ENCODE measurements at places on chromosomes 7 and 10.
A peak's percentile ranks its signal among the peaks of the same experiment; 100 is the strongest.

- DNase-seq: no peak
These were observed 5.8 kb upstream of the IL2RA start for GRCh38 chr10:6068006-6068405.

GRCh38 chr7:57305192-57305748 is 144.7 kb upstream of the ZNF716 start:
- no peak for DNase-seq

- no peak for DNase-seq
These were observed 24.7 kb downstream of the LSMEM1 start for GRCh38 chr7:112505495-112505894.

DNA sequence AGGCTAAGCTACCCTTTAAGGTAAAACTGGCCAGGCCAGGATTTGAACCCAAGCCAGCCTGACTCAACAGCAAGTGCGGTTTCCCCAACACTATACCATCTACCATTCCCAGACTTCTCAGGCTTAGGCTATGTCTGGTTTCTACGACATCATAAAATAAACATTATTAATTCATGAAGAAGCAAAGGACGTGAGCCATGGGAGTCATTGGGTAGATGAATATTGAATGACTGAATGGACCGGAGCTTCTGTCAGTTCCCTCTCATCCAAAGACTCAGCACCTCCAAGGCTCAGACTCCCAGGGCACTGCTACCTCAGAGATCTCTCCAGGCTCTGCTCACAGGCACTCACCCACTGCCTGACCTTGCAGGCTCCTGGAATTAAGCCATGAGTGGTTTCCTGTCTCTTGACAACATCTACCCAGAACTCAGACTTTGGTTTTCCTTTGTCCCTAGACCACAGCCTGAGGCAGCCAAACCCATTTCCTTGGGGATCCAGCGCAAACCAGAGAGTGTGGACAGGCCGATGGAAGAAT is 64.6 kb upstream of the STEAP1B start:
- DNase-seq: peak; percentile 93

- DNase-seq: no peak
These were observed 32.4 kb downstream of the NSUN6 start for GRCh38 chr10:18619016-18619415.

GRCh38 chr10:12705943-12706342 is 295.6 kb downstream of the CCDC3 start:
- DNase-seq: no peak

DNA sequence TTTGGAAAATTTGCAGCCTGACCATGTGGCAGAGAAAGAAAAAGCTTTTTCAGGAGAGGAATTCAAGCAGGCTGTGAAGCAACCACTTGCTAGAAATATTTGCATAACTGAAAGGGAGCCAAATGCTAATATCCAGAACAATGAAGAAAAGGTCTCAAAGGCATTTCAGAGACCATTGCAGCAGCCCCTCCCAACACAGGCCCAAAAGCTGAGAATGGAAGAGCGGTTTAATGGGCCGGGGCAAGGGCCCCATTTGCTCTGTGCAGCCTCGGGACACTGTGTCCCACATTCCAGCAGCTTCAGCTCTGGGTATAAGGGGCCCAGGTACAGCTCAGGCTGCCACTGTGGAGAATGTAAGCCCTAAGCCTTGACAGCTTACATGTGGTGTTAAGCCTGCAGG is 918.1 kb upstream of the POT1 start:
- DNase-seq: no peak

GRCh38 chr7:49403844-49404243 is 369.6 kb upstream of the VWC2 start:
- DNase-seq: no peak

- no peak for DNase-seq
These were observed 19.2 kb downstream of the TECPR1 start for GRCh38 chr7:98232799-98233198.

GRCh38 chr10:84179059-84179710 is 5.6 kb downstream of the GPR15LG start:
- DNase-seq: no peak

- DNase-seq: no peak
These were observed 64.3 kb downstream of the MYL10 start for GRCh38 chr7:101564778-101565211.

DNA sequence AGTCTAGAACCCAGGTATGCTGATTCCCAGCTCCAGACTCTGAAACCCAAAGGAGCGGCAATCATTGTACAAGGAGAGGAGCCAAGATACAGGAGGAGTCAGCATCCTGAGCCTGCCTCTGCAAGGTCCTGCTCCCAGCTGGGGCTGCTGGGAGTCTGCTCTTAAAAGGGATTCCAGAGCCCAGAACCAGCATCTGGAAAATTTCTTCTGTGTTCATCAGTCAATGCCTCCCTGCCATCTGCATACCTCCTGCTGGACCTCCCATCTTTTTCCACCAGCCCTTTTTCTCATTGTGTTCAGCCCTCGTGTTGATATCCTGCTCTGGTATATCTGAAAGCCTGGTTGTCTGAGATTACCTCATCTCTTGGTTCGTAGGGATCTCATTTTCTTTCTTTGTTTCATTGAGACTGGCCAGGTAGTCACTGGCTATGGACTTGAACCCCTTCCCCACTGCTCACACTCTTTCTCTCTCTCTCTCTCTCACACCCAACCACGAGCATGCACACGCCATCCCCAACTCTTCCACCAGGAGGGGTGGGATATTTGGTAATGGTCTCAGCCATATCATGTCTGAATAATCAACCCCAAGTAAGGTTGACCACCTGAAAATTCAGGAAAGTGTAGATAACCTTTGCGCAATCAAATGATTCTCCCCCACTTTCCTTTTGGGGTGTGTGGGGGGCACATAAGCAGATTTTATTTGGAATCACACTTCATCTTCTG is 608.8 kb downstream of the LRMDA start:
- no peak for DNase-seq

GRCh38 chr7:127900141-127900540 is 131.1 kb downstream of the LRRC4 start:
- no peak for DNase-seq

GRCh38 chr10:22604344-22605126 is 109.8 kb downstream of the PIP4K2A start:
- DNase-seq: no peak

- peak; percentile 42 for DNase-seq
These were observed 74.9 kb downstream of the CTBP2 start for GRCh38 chr10:125085258-125086054.

- no peak for DNase-seq
These were observed 8.6 kb downstream of the MRC1 start for GRCh38 chr10:17817790-17818189.

DNA sequence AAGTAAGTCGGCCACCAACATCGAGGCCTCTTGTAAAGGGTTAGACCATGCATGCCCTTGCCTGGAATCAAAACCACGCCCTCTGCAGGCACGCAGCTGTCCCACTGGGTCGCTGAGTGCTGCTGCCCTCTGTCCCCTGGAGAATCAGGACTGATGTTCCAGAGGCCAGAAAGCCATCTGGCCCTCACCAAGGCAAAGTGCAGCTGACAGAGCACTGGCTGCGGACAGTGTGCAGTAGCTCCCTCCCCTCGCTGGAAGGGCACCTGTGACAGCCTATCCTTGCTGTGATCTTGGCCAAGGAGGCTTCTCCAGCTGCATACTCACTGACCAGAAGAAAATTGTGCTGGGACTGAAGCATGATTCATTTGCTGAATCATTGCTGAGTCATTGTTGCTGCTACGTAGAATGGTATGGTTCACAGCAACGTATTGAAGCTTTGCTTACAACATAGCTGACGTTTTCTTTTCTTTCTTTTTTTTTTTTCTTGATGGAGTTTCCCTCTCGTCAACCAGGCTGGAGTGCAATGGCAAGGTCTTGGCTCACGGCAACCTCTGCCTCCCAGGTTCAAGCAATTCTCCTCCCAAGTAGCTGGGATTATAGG is 30.4 kb downstream of the DDC start:
- DNase-seq: peak; percentile 93

DNA sequence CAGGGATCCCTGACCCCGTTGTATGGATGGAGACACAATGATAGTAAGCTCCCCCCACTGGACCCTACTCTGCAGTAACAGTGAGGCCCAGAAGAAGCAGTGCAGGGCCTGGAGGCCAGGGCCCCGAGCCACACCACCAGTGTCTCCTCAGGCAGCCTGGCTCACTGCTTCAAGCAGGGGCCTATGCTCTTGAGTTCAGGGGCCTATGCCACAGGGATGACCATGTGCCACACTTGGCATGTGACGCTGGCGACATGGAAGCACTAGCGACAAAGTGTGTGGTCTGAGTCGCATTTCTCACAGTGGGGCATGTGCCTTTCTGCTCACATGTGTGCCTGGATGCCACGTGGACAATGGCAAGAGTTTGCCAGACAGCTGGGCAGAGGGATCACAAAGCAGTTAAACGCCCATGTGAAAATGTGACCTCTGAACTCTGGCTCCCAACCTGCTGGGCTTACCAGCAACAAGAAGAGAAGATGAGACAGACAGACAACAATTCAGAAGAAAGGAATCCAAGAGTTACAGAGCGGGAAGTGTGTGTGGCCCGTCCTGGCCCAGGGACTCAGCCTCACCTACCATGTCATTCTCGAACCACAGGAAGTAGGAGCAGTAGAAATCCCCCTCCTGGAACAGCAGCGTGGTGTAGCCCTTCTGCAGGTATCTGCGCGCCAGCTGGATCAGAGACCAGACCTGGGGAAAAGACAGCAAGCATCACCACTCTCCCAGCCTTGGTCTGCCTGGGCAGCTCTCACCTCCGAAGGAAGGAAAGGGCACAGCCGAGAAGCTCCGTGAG is 4.7 kb upstream of the PYROXD2 start:
- no peak for DNase-seq

- DNase-seq: no peak
These were observed 17.2 kb downstream of the SH2B2 start for GRCh38 chr7:102303669-102304422.

DNA sequence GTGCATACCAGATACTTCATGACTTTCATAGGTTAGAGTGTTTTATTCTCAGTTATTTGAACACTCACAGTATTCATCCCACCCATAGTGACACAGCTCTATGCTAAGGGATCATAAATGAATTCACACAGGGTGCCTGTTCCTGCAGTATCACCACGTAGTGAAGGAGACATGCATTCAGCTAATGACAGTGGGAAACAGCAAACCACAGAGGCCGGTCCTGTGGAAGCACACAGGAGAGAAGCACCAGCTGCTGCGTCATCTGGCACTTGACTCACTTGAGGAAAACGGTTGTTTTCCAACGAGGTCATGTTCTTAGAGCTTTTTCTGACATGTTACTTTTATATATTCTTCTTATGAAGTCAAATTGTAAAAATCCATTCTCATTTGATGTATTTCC is 73.0 kb downstream of the UBE3C start:
- peak; percentile 35 for DNase-seq

GRCh38 chr7:88269586-88269985 is 37.1 kb downstream of the STEAP4 start:
- DNase-seq: no peak

DNA sequence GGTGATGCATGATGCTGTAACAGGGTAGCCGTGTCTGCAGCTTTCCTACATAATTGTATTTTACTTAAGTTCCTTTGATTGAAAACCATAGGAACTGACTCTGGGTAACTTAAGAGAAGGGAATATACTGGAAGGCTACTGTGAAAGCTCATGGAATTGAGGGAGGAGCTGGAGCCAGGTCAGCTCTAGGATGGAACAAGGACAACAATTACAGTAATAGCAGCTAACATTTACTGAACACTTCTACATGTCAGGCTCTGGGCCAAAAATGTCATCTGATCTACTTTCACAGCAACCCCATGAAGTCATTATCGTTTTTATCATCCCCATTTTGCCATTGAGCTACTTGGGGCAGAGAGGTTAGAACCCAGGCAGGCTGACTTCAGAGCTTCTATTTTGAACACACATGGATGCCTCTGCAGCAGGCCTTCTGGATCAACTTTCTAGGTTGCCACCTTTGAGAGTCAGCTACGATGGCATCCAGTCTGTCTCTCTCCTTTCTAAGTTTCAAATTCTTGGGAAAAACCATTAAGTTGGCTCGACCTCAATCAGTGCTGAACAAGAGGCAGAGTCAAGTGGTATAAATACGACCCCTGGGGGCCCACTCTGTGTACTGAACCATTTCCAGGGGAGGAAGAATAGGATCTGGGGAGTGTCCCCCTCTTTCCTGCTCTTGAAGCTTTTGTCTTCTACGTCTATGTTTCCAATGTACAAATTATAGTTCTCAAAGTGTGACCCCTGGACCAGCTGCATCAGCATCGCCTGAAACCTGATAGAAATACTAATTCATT is 272.3 kb upstream of the PLPP4 start:
- no peak for DNase-seq

GRCh38 chr10:22849077-22849805 is 78.6 kb upstream of the ARMC3 start:
- DNase-seq: peak; percentile 7

DNA sequence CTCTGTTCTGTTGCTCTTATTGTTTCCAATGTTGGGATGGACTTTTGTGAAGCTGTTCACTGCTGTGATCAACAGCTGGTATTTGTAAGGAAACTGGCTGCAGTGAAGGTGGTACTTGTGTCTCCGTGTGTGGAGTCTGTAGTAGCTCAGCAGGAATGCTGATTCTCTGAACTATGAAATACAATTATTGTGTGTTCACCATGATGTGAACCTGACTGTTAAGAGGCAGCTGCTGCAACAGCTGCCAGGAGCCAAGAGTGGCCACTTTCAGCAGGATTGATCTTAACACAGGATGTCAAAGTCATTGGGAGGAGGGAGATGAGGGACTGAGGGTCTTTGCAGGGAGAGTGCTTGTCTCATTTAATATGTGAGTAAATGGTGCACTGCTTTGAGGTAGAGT is 13.9 kb downstream of the VSTM2A start:
- DNase-seq: no peak

DNA sequence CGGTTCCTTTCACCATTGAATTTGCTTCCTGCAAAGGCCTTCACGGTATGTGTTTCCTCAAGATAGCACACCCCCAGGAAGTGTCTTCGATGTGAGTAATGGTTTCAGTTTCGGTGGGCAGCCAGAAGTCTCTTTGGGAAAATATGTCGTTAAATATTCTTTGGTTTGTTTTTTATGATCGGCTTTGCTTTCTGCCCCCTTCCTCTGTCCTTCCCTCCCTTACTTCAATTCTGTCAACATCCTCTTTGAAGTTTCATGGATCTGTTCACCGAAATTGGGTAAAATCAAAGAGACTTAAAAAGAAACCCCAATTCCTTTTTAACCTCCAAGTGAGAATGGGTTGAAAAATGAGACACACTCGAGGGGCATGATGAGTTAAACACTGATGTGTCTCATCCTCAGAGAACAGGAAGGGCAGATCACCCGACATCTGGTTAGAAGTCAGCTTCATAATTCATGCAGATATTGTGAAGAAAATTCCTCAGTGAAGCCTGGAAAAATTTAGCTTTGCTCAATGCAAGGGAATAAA is 170.8 kb upstream of the HABP2 start:
- peak; percentile 83 for DNase-seq

Measured in fibroblast of skin of scalp (primary cell).